Endothelial cell (in vitro differentiated cells): ENCODE measurements at places on chromosomes 6 and 20.

DNA sequence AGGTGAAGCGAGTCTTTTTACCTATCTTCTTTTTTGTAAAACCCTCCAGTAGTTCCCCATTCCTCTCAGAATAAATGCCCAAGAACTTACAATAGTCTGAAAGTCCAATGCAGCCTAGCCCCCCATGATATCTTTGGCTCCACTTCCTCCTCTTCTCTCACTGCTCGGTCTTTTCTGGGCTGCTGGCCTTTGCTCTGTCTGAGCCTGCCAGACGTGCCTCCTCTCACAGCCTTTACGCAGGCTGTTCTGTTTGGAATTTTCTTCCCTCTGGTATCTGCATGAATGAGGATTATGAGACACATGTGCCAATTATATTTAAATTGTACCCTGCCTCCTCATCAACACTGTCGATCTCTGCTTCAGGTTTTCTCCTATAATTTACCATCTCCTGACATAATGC, 174.1 kb downstream of the EYA4 start:
- no peak for DNase-seq

DNA sequence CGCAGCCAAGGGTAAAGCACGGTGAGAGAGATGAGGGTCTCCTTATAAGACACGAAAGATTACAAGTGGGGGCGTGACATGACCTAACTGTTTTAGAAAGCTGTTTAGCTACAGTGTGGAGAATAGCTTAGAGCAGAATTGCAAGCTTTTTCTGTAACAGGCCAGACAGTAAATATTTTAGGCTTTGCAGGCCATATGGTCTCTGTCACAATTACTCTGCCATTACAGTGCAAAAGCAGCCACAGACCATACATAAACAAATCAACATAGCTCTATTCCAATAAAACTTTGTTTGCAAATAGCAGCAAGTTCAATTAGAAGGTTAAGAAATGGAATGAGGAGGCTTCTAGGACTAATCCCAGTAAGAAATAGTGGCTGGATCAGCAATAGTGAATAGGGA, 16.8 kb downstream of the PGM3 start:
- DNase-seq, result no peak

DNA sequence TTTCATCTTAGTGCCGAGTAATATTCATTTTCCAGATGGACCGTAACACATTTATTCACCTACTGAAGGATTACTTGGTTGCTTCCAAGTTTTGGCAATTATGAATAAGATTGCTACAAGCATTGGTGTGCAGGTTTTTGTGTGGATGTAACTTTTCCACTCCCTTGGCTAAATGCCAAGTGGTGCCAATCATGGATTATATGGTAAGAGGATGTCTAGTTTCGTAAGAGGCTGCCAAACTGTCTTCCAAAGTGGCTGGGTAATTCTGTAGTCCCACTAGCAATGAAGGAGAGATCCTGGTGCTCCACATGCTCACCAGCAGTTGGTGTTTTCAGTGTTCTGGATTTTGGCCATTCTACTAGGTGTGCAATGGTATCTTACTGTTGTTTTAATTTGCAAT, 117.1 kb downstream of the IRF4 start:
- no peak for DNase-seq

GRCh38 chr20:53171065-53171464, 198.9 kb downstream of the TSHZ2 start:
- DNase-seq, result no peak

- DNase-seq, result no peak
Observed at GRCh38 chr20:61047515-61047914, 204.5 kb upstream of the CDH4 start.

- no peak for DNase-seq
Observed at GRCh38 chr6:123213921-123214320, 217.9 kb downstream of the CLVS2 start.

- no peak for DNase-seq
Observed at GRCh38 chr6:40634429-40634828, 47.3 kb upstream of the LRFN2 start.

DNA sequence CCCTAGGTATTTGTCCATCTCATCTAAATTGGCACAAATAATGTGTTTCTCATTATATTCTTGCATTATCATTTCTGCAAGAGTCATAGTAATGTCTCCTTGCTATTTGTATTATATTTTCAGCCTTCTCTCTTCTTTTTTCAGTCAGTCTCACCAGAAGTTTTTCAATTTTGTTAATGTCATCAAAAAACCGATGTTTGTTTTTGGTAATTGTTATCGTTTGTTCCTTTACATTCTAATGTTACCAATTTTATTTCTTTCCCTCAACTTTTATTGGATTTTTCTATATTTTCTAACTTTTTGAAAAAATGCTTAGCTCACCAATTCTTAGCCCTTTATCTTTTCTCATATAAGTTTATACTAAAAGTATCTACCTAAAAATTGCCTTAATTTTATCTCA, 82.2 kb upstream of the NRSN1 start:
- no peak for DNase-seq

DNA sequence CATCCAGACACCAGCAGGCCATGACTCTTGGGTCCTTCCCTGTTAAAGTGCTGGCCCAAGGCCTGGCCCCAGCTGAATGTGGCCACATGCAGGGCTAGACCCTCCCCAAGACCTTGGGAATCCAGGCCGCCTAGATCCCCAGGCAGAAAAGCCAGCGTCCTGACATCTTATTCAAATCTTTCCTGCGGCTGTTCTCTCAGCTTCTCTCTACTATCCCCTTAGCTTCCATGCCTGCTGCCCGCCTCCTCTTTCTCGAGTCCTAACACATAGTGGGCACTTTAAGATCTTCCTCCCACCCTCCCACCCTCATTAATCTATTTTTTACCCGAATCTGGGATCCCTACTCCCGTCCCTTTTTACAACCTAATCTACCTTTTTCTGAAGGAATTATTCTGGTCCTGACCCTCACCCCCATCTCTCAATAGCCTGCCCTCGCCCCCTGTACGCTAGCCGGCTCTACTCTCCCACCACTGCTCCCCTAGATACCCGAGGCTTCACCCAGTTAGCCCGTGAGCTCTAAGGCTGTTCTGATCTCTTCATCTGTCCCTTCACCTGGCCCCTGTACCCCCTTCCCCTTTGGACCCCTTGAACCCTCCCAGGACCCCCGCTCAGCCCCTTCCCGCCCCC, at the start of gene CCHCR1:
Gene CCHCR1 (minus strand): TSS at position 290 of the 627 bp plus-strand sequence. CDS start 202 bp downstream, at position 88.
- no peak for DNase-seq

DNA sequence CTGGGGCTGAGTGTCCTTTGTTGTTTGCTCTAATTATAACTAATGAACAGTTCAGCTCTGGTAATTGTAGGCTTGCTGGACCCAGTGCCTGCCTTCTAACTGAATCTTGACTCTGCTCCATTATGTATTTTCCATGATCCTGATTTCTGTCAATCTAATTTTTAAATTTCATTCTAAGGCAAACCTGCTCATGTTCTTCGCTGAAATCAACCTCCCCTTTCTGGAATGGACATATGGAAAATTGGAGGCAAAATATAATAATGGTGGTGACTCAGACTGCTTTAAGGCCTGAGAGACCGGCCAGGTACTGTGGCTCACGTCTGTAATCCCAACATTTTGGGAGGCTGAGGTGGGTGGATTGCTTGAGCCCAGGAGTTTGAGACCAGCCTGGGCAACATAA, 182.7 kb upstream of the AKAP12 start:
- DNase-seq, result no peak

- DNase-seq, result no peak
Observed at GRCh38 chr20:8215361-8215781, 83.3 kb downstream of the PLCB1 start.

DNA sequence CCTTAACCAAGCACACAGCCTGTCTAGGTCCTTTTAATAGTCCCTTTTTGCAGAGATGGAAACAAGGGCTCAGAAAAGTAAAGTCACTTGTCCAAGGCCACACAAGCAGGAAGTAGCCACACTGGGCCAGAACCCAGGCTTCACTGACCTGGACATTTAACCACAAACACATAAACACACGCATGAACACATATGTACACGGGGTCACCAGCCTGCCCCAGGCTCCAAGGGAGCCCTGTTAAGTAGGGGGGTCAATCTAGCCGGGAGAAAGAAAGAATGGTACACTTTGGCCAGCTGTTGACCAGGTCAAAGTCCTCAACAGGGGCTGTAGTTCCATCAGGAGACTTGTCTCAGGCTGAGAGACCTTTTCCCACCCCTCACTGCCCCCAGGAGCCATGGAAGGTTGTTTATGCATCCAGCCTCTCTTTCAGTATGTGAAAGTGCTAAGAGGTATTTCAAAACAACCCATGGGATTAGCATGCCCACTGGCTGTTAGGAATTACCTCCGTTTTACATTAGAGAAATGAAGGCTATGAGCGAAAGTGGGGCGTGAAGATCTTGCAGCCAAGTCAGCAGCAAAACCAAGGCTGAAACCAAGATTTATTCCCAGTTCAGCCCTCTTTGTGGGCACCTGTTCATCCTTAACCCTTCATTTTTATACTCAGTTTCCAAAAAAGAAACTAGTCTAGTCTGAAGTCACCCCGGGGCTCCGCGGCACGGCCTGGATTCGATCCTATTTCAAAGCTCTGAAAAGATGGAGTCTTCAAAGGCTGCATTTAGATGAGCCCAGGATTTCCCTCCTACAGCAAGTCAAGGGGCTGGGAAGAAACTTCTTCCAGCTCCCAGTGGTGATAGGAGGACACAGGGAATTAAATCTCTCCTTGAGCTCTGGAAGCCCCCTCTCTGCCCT, 9.8 kb downstream of the SDC4 start:
- DNase-seq, result no peak

GRCh38 chr6:132368916-132369481, 32.3 kb downstream of the MOXD1 start:
- no peak for DNase-seq

DNA sequence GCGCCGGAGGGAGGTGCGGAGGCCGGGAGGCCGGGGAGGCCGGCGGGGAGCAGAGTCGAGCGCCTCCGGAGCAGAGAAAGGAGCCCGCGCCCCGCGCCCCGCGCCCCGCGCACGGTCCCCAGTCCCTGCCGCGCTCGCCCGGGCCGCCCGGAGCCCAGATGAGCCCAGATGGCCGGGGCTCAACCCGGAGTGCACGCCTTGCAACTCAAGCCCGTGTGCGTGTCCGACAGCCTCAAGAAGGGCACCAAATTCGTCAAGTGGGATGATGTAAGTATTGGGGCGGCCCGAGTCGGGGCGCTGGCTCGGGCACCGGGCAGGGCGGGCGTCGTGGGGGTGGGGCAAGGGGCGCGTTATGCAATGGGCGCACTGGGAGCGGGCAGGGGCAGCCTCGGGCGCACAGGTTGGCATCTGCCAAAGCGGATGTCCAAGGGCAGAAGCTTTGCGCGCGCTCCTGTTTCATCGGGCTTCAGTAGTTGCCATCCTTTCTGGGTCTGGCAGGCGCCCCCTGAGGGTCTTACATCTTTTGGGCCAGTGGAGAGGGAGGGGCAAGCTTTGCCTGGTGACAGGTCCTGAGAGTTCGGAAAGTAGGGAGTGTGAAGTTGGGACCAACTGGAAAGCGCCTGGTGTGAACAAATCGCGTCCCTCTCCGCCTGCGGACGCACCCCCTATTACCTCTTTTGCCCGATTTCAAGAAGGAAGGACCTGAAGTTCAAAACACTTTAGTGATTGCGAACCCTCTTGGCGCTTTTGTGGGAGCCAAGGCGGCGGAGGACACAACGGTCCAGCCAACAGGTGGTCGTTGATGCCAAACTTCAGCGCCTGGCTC, 631 bp downstream of the PLCB1 start:
- DNase-seq, result peak; percentile 9
